ENCODE measurements at places on chromosomes 12 and 14.

DNA sequence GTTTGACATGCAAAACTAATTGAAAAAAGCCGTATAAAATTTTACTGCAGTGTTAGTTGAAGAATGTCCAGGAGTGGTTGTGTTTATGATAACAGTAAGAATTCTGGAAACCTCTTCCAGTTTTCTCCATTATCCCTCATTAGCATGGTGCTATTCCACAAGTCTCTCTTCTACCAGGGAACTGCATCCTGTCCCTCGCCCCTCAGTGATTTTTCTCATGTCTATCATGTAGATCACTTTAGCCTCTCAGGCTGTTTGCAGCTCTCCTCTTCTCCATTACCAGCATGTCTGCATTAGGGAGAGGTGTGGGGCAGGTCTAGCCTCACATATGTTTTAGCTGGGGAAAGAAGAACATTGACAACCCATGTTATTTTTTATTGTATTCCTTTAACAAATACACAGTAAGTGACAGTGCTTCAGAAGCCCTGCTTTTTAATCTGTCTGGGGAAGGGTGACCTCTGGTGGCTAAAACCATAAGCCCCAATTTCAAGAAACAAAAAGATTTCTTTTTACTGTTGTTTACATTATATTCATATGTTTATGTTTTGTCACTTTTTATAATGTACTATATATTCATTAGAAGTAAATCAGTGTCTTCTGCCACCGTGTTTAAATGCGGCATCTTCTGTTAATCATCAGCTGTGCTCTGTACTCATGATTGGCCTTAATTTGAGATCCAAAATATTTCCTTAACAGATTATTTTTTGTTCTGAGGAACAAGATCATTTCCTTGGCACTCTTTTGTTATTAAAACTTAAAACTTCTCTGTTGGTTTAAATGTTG is 70.7 kb downstream of the RASSF8 start:
- DNase-seq = peak; percentile 17

GRCh38 chr12:107903341-107904061 is 129.0 kb downstream of the ASCL4 start:
- DNase-seq = peak; percentile 50

- DNase-seq = no peak
Measured at GRCh38 chr12:66508025-66508424, 170.9 kb downstream of the GRIP1 start.

- DNase-seq = no peak
Measured at GRCh38 chr14:31545328-31545727, 15.9 kb upstream of the NUBPL start.

DNA sequence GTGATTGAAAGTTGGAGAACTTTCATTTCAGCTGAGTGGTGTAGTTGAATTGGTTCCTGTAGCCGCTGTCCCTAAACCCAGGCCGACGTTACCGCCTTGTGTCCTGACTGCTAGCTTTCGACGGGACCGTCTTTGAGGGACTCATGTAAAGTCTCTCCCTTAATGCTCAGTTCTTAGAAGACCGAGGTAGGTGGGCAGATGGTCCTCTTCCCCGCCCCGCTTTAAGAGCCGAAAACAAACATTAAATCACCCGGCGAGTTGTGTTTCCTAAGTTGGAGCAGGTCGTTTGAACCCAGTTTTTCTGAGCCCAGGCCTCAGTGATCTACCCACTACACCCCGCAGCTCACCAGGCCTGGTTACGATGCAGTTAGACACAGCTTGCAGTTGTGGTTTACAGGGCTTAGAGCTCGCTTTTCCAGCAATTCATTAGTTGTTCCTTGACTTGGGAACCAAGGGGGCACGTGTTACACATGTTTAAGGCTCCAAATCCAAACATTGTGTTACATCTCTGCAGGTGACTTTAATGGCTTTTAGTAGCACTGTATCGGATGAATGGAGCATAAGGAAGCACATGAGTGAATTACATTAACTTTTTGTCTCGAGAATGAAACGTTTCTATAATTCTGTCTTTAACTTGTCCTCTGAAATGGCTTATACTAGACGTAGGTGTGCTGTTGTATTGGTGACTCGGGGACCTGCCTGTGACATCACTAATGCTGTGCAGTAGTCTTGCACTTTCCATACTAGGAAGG is 790 bp downstream of the NEDD1 start:
- peak; percentile 35 for DNase-seq

- DNase-seq = no peak
Measured at GRCh38 chr12:117125767-117126166, 26.6 kb upstream of the TESC start.

GRCh38 chr12:11695321-11695720 is 45.8 kb downstream of the ETV6 start:
- no peak for DNase-seq

DNA sequence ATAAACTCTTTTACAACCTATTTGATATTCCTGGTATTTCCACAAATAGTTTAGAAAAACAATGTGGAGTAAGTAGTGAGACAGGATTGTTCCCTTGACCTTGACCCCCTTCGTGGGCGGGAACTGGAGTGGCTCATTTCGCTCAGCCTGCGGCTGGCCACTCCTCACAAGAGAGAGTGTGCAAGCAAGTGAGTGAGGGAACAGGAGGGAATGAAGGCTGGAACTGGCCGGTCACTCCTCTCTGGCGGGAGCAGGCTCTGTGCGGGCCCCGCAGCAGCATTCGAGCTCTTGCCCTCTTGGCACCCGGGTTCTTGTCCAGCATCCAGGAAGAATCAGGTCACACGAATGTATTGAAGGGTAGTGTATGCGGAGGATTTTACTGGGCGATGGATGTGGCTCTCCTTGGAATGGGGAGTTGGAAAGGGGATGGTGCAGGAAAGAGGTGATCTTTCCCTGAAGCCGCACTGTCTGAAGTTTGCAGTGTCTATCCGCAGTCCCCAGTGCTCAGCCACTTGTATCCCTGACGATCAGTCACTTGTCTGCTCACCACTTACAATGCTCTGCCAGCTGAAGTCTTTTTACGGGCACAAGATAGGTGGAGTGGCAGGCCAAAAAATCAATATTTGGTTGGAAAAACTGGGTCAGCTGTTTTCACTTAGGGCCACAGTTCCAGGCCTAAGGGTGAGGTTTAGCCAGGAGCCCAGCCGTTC is 28.0 kb upstream of the TXNRD1 start:
- no peak for DNase-seq

GRCh38 chr12:32765906-32766305 is 10.2 kb upstream of the YARS2 start:
- no peak for DNase-seq

DNA sequence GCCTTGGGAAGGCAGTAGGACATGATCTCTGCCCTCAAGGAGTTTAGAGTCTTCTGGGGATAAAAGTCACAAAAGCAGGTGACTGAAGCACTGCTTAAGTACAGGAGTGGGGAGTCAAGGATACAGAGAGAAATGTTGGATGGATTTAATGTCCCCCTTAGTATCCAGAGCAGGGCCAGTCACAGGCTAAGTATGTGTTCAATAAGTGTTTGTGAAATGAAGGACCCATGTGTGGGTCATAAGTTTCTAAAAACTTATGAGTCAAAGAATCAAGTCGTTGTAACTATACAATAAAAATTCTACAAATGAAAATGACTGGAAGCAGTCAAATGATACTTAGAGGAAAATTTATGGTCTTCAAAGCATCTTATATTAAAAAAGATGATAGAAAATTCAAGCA is 25.1 kb downstream of the KRT80 start:
- no peak for DNase-seq

- DNase-seq = peak; percentile 28
Measured at GRCh38 chr14:47917344-47917954, 242.0 kb upstream of the MDGA2 start.

- DNase-seq = peak; percentile 98
Measured at GRCh38 chr12:121033625-121034349, 5.3 kb downstream of the OASL start.

GRCh38 chr14:48582938-48583337 is 907.5 kb upstream of the MDGA2 start:
- DNase-seq = no peak

DNA sequence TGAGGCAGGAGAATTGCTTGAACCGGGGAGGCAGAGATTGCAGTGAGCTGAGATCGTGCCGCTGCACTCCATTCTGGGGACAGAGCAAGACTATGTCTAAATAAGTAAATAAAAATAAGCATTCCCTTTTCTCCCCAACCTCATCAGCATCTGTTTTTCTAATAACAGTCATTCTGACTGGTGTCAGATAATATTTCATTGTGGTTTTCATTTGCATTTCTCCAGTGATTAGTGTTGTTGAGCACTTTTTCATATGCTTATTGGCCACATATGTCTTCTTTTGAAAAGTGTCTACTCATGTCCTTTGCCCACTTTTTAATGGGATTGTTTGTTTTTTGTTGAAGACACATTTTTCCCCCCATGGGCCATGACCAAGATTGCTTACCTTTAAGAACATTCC is 243.2 kb downstream of the ADAMTS20 start:
- DNase-seq = no peak

DNA sequence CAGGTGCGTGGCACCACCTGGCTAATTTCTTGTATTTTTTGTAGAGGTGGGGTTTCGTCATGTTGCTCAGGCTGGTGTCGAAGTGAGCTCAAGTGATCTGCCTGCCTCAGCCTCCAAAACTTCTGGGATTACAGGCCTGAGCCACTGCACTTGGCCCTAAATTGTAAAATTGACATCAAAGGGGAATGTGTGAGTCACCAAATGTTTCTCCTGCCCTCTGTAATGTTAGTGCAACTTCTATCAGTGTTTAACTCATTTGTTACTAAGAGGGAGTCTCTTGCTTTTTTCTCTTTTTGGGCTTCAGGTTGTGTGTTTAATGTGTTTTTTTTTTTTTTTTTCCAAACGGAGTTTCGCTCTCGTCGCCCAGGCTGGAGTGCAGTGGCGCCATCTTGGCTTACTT is 2.3 kb downstream of the TULP3 start:
- peak; percentile 43 for DNase-seq

DNA sequence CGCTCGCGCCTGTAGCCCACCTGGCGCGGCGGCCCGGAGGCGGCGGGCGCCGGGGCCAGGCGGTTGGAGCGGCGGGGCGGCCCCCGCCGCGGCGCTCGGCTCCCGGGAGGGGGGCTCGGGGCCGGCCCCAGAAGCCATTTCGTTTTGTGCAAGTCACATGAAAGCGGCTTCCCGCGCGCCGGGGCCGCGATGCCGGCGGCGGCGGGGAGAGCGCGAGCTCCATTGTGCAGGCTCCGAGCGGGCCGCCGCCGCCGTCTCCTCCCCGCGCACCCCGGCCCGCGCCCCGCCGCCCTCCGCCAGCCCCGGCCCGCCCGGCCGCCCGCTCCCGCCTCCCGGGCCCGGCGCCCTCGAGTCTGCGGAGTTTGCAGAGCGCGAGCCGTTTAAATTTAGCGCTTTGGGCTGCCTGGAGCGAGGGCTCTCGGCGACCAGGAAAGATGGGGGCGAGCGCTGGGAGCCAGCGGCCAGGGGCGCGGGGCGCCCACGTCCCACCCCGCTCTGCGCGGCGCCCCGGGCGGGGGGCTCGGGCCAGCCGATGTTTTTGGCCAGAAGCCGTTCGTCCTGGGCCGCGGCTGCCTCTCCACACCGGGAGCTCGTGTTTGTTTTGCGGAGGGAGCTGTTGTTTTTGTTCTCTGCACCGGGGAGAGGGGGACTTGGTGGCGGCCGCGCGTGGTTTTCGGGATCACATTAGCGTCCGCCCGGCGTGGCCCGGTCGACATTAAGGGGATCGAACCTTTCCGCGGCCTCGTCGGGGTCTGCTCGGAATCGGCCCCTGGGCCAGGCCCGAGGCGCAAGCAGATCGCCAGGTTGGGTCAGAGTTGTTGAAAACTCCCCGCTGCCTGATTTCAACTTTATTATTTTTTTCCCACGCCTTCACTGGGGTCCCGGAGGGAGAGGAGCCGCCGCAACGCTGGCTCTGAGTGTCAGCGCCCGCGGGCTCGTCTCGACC is 982 bp downstream of the BCL7A start:
- DNase-seq = no peak

GRCh38 chr12:129706716-129707115 is 197.1 kb downstream of the TMEM132D start:
- no peak for DNase-seq

DNA sequence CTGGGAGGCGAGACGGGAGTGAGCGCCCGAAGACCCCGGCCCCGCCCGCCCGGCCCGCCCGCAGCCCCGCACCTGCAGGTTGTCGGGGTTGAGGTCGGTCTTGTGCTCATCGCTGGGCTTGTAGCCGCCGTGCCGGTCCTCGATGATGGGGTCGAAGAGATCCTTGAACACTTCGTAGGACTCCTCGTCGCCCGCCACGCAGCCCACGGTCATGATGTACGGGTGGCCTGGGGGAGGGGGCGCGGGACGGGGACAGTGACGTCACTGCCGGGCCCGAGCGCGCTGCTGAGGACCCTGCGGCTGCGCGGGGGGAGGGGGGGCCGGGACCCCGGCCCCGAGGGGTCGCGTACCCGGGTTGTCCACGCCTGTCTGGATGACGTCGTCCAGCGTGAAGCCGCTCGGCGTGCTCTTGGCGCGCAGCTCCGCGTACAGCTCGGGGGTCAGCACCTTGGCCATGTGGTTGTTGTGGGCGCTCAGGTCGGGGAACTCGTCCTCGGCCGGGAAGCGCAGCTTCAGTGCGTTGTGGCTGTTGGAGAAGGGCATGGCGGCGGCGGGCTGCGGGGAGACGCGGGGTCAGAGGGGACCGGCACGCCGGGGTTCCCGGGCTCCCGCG is 573 bp downstream of the CKB start:
- DNase-seq = no peak

- no peak for DNase-seq
Measured at GRCh38 chr12:1838205-1838993, 18.0 kb downstream of the LRTM2 start.

GRCh38 chr14:90418053-90418452 is 21.2 kb downstream of the CALM1 start:
- DNase-seq = no peak

- no peak for DNase-seq
Measured at GRCh38 chr12:89309815-89310214, 42.5 kb downstream of the DUSP6 start.

GRCh38 chr14:68229423-68230100 is 410.0 kb downstream of the RAD51B start:
- DNase-seq = no peak

DNA sequence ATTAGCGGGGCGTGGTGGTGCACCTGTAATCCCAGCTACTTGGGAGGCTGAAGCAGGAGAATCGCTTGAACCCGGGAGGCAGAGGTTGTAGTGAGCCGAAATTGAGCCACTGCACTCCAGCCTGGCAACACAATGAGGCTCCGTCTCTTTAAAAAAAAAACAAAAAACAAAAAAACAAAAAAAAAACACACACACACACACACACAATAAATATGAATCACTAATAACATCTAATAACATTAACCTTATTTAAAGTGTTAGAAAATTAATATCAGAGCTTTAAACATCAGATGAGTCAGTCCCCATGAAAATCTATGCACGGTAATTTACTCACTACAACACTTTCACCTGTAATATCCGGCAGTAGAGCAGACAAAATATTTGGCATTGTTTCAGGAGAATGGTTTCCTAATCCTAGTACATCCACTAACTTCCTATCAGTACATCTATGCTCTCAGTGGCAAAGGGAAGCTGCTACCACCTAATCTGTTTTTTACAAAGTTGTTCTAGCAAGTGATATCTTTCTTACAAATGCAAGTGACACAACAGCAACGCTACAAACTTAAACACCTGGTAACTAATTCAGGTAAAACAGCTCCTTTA is 36.2 kb downstream of the MED13L start:
- peak; percentile 17 for DNase-seq

Data from A172 (cell line).